ENCODE measurements at places on chromosomes 6 and 20.

DNA sequence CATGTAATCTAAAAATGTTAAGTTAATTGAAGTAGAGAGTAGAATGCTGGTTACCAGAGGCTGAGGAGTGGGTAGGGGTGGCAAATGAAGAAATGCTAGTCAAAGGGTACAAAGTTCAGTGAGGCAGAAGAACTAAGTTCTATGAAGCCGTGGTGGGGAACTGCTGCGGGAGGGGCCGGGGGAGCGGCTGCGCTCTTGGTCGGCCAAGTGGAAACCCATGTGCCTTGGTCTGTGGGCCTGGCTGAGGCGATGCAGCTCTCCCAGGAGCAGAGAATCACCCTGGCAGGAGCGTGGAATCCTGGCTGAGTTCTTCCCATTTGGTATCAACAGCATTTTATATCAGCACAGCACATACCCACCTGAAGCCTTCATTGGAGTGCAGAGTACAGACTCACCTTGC is 22.3 kb downstream of the TTLL2 start:
- DNase-seq = no peak

DNA sequence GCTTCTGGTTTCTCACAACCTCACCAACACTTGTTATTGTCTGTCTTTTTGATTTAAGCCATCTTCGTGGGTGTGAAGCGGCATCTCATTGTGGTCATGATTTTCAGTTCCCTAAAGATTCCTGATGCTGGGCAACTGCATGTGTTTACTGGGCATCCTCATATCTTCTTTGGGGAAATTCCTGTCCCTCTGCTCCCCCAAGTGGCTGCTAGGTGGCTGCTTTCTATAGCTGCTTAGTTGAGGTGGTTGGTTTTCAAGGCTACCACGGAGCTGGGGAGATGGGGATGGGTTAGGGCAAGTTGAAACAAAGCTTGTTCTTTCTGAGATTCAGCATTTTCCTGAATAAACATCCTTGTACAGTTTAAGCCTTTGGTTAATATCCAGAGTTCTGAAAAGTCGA is 403.9 kb upstream of the SULF2 start:
- DNase-seq = no peak

GRCh38 chr6:20949138-20949537 is 414.9 kb downstream of the CDKAL1 start:
- DNase-seq = no peak

DNA sequence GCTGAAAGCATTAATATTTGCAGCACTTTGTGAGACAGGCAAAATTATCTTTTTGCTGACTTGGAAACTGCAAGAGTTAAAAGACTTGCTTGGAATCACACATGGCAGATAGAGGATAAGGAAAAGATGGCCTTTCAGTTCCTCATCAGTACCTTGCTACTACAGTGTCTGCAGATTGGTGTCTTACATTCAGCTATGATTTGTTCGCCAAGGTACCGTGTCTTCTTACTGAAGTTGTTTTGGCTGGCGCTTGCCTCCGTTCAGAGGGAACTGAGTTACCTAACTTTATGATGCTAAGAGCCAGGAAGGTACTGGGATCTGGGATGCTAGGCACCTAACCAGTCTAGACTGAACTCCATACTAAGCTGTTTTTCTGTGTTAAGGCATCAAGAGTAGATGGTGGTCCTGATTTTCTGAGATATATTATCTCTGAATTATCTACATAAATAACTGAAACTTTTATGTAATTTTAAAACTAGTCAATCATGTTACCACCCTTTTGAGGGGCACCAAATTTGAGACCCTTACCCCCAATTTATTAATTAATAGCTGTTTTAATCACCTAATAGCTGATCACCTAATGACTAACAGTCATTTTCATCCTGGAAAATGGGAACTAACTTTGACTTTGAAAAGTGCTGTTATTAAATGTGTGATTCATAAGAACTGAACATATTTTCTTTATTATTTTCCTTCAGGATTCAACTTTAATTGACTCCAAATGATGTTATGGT is 2.5 kb downstream of the WTAP start:
- no peak for DNase-seq

GRCh38 chr6:27720607-27721580 is 191.3 kb downstream of the OR2B2 start:
- DNase-seq = no peak

DNA sequence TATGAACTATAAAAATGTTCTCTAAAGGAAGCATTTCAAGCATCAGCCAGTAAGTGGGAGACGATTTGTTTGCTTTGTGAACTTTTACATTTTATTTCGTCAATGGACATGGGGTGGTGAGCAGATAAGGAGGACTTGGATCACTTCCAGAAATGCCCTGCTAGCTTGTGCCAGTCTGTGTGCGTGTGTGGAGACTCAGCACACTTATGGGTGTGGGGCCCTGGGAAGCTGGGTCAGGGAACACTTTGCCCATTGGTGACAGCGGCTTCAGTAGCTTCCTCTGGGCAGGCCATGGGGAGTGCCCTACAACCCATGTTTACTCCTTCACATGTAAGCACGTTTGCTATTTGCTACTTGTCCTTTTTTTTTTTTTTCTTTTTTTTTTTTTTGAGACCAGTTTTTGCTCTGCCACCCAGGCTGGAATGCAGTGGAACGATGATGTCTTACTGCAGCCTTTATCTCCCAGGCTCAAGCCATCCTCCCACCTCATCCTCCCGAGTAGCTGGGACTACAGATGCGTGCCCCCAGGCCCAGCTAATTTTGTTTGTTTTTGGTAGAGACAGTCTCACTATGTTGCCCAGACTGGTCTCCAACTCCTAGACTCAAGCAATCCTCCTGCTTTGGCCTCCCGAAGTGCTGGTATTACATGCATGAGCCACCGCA is 24.2 kb downstream of the PRDM1 start:
- no peak for DNase-seq

DNA sequence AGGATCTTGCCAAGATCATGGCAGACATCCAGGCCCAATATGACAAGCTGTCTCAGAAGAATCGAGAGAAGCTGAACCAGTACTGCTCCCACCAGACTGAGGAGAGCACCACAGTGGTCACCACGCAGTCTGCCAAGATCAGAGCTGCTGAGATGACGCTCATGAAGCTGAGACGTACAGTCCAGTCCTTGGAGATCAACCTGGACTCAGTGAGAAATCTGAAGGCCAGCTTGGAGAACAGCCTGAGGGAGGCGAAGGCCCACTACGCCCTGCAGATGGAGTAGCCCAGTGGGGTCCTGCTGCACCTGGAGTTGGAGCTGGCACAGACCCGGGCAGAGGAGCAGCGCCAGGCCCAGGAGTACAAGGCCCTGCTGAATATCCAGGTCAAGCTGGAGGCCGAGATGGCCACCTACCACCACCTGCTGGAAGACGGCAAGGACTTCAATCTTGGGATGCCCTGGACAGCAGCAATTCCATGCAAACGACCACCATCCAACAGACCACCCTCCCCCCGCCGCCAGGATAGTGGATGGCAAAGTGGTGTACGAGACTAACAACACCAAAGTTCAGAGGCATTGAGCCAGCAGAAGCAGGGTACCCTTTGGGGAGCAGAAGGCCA is 44.7 kb upstream of the GRM4 start:
- DNase-seq = no peak

DNA sequence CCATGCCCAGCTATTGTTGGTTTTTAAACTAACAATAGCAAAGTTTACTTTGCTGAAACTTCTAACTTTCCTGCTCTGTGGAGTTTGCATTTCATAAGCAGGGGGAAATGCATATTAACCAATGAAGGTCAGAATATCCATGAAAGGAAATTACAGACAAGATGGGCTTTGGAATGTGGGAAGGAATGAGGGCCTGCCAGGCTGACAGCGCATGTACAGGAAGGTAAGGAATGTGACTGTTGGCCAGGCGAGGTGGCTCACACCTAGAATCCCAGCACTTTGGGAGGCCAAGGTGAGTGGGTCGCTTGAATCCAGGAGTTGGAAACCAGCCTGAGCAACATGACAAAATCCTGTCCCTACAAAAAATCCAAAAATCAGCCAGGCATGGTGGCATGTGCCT is 49.6 kb downstream of the CDK5RAP1 start:
- DNase-seq = no peak

GRCh38 chr6:128663238-128663637 is 142.8 kb upstream of the PTPRK start:
- no peak for DNase-seq

- DNase-seq = no peak
These were observed 109.6 kb downstream of the SCAF8 start for GRCh38 chr6:154842833-154843232.

DNA sequence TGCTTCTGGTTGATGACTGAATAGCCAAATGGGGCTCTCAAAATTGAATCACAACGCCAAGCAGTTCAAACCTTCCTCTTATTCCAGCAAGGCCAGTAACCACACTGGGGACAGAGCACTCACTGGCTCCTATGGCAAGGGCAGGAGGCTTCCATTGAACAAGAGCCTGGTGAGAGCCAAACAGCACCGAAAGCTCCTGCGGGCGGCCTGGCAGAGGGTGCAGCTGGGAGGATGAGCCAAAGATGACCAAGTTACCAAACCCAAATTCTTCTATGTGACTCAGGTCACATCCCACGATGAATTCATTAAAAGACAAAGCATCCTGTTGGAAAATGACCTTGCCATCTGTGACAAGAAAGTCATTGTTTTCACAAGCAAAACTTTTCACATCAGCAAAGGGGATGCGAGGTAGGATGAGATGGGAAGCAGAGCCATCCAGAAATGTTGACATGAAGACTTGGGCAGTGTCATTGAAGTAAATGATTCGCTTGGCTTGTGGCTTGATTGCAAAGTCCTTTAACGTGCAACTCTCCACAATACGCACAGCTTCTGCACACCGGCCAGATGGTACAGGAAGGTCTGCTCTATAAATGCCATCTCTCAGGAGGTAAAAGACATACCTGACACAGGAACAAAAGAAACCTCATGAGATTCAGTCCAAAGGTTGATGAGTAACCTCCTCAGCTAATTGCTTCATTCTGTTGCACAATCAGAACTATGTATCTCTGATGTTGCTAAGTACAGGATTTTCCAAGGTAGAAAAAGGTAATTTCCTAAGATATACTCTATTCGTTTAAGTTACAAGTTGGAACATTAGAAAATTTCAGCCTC is 36.3 kb downstream of the ROS1 start:
- DNase-seq = no peak

DNA sequence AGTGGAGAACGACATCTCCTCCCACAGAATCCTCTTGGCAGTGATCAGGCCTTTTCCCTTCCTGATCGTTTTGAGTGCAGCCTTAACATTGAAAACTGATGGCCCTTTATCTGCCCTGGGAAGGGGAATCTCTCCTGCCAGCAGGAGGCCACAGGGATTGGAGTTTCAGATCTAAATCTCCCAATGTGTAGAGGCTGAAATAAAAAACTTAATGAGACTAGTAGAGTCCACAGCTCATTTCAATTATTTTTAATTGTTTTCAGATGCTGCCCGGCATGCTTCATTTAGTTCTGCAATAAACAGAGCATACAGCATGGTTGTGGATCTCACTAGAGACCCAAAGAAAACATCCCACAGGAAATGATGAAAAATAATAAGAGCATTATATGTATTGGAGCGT is 662.2 kb upstream of the HS3ST5 start:
- no peak for DNase-seq

GRCh38 chr20:57455386-57455785 is 64.2 kb downstream of the RBM38 start:
- no peak for DNase-seq

GRCh38 chr6:73200735-73201134 is 24.6 kb downstream of the KHDC1L start:
- DNase-seq = no peak

DNA sequence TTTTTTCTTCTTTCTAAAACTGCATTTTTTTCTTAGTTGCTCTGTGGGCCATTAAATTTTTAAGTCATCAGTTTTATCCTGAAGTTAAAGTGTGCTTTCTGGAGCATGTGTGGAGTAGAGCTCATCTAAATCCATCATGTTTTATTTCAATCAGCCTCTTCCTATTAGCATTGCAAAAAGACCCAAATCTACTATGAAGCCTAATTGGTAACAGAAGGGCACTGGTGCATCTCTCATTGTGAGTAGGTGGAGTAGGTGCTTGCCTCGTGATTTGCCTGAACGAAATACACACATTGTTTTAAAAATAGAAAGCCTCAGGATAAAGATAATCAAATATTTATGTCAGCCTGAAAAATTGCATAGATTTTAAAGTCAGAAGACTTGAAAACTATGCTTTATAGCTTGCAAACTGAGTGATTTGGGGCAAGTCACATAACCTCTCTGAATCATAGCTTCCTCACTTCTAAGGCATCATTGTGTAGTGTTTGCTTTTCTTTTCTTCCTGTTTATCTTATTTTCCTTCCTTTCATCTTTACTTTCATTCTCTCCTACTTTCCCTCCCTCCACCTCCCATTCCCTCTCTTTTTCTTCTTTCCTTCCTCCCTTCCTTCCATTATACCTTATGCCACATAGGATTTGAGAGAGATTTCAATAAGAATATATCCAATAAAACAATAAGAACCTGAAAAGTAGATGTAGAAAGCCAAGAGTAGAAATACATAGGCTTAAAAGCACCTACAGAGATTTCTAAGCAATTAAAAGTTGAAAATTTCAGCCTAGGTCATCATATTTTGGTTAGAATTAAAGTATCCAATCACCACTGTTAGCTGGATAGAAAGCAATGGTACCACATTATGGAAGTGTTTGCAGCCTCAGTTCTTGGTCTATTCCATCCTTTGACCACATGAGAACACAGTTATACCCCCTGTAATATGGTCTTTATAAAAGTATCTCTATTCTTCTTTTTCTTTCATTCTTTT is 49.6 kb upstream of the RNF146 start:
- no peak for DNase-seq

DNA sequence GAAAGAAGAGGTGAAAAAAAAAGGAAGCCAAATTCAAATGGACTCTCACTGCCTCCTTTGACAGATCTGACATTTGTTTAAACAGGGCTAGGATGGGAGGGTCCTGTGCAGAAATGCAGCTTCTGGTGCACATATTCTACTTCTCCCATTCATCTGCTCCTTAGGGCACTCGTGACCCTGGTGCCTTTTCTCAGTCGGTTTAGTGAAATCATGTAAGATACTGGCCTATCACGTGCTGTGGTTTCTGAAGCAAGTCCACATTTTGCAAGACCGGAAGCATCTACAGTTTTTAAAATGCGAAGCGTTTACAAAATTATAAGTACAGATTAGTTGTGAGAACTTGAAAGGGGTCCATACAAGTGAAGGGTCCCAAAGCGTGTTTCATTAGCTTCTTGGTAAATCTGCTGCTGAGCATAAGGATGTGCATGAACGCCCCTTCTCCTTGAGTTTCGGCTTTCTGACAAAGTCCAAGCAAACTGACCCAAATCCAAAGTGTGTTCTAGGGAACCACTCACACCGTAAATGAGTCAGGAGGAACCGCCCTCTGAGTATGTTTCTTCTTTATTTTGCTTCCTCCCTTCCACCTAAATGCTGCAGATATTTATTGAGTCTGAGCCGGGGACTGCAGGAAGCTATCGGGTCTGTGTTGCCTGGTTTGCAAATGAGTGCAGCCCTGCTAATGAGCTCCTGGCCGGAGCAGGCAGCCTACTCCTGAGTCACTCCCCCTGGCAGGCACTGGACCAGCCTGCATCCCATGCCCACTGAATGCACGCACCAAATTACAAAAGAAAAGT is 323.8 kb upstream of the JARID2 start:
- DNase-seq = no peak

DNA sequence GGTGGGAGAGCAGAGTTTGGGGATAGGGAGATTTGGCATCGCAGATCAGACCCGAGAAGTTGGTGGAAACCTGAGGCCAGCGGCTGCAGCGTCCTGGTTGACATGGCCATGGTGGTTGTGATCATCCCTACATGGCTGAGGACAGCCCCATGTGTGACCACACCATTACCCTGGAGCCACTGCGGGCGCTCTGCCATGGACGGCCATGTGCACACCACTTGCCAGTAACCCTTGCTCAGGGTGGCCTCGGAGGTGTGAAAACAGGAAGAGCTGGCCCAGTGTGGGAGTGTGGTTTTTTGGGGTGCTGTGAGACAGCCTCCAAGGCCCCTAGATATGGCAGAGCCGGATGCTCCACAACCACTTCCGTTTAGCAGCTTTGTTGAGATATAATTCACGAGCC is 64.4 kb downstream of the TMEM242 start:
- DNase-seq = peak; percentile 41

Measured in CD4-positive, alpha-beta T cell treated with Interleukin-2 at 100 ng/mL for 4 hours (primary cell).